ENCODE measurements at places on chromosomes 5 and 9.
A peak's percentile ranks its signal among the peaks of the same experiment; 100 is the strongest.

GRCh38 chr9:5186416-5187169 is 1.2 kb upstream of the INSL6 start:
- DNase-seq = peak; percentile 47

- DNase-seq = peak; percentile 51
Observed at GRCh38 chr9:14320271-14321181, 6.6 kb upstream of the NFIB start.

DNA sequence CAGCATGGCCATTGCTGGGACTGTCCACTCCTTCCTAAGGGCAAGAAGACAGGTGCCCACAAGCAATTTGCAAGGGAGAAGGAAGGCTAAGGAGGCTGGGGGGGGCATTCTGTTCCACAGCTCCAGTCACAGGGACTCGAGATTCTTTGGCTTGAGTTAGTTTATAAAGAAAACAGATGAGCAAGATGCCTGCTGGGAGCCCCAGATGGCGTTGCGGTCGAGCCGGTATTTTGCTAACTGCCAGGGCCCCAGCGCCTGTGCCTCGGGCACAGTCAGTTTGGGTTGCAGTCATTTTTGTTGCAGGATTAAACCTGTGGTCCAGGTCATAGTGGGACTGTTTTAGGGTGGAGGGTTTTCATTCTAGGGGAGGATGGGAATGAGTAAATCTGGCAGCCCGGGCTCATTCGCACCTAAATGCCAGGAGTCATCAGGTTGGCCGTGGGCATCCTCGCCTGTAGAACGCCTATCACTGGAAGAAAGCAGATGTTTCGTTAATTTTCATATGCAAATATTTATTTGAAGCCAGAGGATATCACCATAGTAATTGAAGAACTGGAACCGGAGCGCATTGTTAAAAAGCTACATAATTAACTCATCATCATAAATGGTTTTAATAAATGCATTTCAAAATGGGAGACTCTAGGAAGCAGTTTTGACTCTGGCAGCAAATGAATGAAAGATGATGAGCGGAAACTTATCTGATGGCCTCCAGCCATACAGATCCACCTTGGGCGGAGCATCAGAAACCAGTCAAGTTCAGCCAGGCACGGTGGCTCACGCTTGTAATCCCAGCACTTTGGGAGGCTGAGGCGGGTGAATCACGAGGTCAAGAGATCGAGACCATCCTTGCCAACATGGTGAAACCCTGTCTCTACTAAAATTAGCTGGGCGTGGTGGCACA is 87.1 kb upstream of the FCN2 start:
- no peak for DNase-seq

- no peak for DNase-seq
Observed at GRCh38 chr9:97573482-97574073, 59.6 kb downstream of the TSTD2 start.

- DNase-seq = no peak
Observed at GRCh38 chr9:79257228-79257781, 314.5 kb upstream of the TLE4 start.

DNA sequence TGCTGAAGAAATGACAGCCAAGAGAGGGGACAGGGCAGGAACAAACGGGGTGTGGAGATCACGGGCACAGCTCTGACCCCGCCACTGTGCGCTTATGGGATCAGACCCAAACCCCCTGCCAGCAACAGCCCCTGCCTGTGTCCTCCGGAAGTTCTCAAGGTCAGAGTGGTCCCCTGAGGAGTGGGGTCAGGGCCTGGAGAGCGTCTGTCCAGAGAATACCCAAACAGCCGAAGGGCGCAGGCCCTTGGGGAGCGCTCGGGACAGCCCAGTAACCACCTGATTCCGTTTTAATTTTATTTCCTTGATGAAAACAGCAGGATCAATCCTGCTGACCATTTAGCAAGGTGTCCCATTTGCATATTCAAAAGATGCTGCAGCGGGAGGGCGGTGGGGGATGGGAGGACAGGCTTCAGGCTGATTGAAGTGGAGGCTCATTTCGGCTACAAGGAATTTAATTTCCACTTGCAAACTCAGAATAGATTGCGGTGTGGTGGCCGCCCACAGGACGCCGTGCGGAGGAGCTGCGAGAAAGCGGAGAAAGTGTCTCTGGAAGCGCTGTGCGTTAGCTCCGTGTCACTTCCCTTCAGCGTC is 32.6 kb upstream of the TMEM250 start:
- no peak for DNase-seq

GRCh38 chr5:36414869-36415282 is 113.2 kb upstream of the RANBP3L start:
- DNase-seq = peak; percentile 58

DNA sequence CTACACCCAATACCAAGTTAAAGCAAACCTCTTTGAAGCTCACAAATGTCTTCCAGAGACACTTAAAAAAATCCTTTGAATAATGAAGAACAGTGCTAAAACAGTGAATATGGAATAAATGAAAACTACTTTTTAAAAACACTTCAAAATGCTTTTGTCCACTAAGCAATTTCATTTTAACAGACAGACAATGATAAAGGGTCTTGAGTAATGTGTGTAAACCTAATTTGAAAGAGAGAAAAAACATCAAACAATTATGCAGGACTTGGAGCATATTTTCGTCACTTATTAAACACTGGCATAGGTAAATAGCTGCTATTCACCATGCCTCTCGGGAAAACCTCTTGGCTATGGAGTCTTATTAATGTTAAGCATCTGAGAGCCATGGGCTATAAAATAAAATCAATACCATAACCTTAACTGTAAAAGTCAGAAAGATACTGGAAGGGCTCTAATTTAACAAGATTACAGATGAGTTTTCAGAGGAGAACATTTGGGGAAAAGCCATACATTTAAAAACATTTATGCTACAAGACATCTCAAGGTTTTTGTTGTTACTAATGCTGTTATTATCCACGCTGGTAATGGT is 177.8 kb downstream of the NFIB start:
- no peak for DNase-seq

GRCh38 chr5:172754596-172755356 is 16.2 kb downstream of the DUSP1 start:
- no peak for DNase-seq

GRCh38 chr5:142811866-142812557 is 41.8 kb downstream of the ARHGAP26 start:
- no peak for DNase-seq

DNA sequence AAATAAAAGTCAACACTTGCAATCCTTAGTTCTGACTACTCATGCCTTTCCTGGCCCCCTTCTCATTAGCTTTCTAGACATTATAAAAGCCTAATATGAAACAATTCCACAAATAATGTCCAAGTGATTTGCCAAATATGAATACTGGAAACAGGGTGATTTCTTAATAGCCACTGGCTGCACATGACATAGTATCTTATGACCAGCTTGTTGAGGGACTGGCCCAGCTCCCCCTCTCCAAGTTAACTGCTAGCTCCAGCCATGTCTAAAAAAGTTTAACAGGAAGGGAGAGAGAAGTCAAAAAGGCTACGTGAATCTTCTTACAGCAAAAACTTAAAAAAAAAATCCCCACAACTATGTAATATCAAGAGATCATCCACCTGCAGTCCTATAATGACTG is 1.5 kb downstream of the CERT1 start:
- DNase-seq = peak; percentile 87

DNA sequence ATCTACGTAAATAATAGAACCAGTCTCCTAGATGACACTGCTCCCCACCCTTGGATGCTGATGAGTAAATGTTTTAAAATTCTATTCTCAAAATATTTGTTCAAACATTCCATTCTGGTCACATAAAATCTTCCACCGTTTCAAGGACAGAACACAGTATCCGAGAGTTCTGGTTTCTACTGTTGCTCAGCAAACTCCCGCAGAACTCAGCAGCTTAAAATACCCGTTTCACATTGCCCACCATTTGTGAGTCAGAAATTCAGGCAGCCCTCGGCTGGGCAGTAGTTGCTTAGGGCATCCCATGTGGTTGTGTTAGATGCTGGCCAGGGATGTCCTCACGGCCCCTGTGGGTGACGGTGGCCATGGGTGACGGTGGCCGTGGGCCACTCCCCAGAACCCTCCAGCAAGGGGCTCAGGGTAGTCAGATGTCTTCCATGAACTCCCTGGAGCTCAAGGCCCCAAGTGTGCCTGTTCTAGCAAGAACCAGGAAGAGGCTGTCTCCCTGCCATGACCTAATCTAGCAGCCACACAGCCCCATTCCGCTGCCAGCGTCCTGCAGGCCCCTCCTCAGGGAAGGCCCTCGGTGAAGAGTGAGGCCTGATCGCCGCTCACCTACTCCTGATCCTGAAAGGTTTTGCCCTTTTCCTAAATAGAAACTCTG is 17.4 kb downstream of the MGAT1 start:
- no peak for DNase-seq

GRCh38 chr9:21078702-21079101 is 960 bp upstream of the IFNB1 start:
- DNase-seq = peak; percentile 27

- DNase-seq = no peak
Observed at GRCh38 chr9:70614786-70615463, 200.5 kb upstream of the KLF9 start.

DNA sequence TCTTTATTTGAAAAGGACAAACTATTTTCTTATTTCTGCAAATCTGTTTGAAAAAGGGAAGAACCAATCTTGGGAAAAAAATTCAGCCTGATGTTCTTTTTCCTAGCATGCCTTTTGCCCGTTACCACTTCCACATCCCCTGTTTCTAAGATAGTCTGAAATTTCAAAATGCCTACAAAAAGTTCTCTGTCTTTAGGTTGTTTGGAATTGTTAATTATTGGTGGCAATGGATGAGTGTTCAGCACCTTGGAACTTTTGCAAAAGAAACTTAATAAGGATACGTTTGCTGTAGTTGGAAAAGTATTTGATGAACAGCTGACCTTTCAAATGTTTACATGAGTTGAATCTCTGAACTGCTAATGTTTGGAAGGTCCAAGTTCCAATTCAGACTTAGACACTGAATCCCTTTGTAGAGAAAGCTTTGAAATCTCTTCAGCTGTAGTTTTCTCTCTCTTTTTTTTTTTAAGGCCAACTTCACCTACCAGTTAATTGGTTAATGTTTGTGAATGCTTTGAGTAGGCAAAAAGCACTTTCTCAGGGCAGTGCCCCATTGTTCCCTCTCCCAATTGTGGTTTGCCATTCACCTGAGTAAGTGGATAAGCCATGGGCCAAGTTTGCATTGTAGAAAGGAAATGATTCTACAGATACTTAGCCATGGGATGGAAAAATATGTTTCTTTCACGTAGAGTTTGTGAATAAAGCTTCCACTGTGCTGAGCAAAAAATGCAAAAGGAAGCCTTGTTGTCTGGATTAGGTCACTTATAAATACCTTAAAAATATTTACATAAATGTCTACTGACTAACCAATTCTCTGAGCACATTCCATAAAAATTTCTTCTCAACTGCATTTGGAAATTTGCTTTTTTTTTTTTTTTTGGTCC is 156.4 kb upstream of the ELL2 start:
- peak; percentile 21 for DNase-seq

GRCh38 chr5:141567513-141568117 is 51.2 kb downstream of the DIAPH1 start:
- no peak for DNase-seq
